ENCODE measurements at places on chromosomes 7 and 10.

GRCh38 chr10:94005050-94005449 lies 11.3 kb downstream of the PLCE1 start:
- DNase-seq: no peak

GRCh38 chr7:71389976-71390375 lies 258.0 kb downstream of the GALNT17 start:
- DNase-seq: no peak

DNA sequence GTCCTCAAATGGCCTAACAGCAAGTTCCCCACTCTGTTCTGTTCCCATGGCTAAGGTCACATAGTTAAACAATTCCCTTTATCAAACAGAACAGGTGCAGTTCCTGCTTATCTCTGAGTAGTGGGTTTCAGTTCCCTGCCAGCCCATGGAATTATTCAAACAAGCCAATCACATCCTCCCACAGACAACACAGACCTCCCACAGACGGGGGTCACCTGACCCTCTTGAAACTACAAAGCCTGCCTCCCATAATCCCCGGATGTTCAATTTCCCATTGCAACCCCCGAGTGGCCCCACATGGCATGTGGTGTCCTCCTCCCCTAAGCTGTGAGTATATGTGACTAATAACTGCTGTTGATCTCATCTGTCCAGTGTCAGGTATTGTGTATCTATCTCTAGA lies 64.1 kb downstream of the TMEM168 start:
- no peak for DNase-seq

- no peak for DNase-seq
Observed at GRCh38 chr10:50538555-50539398, 85.0 kb downstream of the SGMS1 start.

GRCh38 chr10:34504534-34504933 lies 310.6 kb downstream of the PARD3 start:
- DNase-seq: no peak

DNA sequence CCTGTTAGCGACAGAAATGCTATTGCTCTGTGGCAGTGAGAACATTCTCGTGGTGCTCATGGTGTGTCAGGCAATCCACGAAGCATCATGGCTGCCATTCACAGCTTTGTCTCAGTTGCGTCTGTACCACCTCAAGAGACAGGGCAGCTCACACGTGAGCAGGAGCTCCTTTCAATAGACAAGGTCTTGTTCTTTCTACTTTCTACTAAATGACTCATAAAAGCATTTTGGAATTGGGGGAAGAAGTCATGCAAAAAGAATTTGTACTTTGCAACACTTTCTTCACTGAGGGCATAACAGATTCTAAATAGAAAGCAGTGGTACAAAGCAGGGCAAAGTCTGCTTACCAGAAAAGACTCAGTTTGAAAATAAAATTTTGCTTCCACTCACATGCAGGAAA lies 638.5 kb downstream of the PHTF2 start:
- no peak for DNase-seq

DNA sequence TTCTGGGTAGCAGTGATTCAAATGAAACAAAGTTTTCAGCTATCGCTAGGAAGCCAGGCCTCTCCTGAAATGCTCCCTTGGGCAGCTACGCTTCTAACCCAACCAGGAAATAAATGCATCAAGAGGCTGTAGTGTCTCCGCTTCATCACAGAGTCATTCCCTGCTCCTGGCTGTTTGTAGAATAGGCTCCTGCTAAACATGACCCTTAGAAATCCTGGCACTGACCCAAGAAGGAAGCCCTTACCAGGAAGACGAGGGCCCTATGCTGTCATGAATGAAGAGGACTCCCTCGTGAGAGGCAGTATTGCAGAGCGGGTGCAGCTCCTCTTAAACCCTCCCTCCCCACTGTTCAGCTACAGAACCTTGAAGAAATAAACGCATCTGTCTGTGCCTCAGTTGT lies 48.3 kb downstream of the NOD1 start:
- no peak for DNase-seq

- DNase-seq: no peak
Observed at GRCh38 chr7:48042636-48043035, 7.3 kb downstream of the C7orf57 start.

DNA sequence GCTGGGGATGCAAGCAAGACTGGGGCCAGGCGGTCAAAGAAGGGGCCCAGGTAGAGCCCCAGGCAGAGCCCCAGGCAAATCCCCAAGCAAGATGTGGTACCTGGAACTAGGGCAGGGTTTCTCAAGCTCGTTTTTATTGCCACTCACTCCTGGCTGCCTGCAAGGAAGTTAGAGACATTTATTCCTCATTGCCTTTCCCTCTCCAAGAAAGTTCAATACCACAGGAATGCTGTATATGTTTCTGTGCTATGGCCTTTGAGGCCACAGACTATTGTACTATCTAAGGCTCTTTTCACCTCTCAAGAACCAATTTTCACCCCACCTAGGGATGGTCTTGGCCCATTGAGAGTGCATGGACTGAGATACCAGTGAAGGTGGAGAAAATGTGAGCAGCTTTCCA lies 71.3 kb downstream of the TACC2 start:
- no peak for DNase-seq

DNA sequence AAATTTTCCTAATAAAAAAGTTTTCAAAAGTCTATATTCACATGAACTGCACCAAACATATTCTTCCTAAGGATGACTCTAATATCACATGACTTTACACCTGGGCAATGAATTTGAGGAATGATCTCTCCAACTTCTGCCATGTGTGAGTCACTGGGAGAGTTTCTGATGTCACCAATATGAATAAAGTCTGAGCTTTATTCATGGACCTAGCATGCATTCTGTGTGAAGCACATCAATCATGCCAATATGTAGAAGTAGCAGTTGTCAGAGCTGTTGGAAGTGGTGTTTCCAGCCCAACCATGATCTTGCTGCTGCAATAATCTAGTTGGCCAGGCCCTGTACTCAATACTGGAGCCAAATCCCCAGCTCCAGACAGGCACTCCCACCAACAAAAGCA lies 91.7 kb upstream of the IFRD1 start:
- DNase-seq: no peak

DNA sequence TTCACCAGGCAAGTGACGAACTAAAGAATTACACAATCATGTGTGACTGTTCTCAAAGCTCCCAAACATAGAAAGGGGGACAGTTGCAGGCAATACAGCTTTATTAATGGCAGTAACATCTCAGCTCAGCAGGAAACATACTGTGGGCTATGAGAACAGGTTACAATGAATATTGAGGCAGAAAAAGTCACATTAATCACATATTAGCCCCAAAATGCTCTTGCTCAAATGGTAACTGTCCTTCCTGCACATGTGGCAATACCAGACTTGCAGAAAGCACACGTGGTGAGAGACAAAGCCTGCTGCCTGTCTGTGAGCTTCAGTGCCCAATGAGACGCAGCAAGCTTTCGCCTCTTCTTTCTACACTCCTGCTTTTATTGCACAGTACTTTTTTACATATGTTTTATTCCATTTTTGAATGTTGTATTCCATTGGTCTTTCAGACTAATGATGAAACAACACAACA lies 104.9 kb upstream of the ACBD5 start:
- no peak for DNase-seq

GRCh38 chr7:14055813-14056212 lies 66.3 kb upstream of the ETV1 start:
- no peak for DNase-seq

GRCh38 chr7:128177768-128178550 lies 63.1 kb upstream of the LEP start:
- no peak for DNase-seq

DNA sequence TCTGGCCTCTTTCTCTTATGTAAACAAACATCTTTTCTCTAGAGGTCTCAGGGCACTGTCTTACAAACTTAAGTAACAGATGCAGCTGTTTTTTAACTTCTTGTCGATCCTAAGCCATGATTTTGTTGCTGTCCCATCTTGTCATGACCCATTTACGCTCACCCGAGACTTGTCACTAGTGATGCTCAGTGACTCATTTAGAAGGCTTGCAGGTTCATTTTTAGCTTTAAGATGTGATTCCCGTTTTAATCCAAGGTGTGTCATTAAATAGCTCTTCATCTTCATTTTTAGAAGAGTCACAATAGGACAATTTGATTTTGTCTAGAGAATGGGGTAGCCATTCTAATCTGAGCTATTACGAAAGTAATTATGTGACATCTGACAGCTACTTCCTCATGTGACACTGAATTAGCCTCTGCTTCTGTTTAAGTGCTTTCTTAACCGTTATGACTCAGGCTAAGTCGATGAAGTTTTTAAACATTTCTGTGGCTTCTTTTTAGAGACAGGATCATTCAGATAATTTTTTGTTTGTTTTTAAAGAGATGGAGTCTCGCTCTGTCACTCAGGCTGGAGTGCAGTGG lies 42.7 kb downstream of the SPDYE5 start:
- no peak for DNase-seq

DNA sequence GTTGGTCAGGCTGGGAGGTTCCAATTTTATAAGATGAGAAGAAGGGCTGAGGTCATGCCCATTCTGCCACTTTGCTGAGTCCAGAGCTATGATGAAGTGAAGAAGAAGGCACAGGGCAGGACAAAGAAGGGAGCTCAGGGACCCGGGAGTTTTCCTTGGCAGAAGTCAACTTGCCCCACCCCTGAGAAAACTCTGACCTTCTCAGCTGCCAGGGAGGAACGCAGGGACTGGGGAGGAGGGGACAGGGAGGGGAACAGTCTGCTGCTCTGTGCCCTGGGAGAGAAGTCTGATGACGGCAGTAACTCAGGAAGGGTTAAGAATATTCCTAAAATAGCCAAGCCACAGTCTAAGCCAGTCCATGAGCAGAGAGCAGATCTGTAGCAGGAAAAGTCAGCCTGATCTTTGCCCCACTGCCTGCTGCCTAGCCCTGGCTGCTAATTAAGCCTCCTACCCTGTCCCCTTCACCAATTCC lies 11.7 kb downstream of the ADIRF start:
- DNase-seq: peak; percentile 46

GRCh38 chr10:69829775-69830174 lies 28.1 kb downstream of the COL13A1 start:
- DNase-seq: no peak

Measured in left ventricle myocardium inferior (tissue), 1 donor.